ENCODE measurements at places on chromosomes 12 and 14. TPM values are rescaled to one million over a fixed set of nuclear protein-coding genes. Genes with fewer than 3 reads are reported as not detected.

DNA sequence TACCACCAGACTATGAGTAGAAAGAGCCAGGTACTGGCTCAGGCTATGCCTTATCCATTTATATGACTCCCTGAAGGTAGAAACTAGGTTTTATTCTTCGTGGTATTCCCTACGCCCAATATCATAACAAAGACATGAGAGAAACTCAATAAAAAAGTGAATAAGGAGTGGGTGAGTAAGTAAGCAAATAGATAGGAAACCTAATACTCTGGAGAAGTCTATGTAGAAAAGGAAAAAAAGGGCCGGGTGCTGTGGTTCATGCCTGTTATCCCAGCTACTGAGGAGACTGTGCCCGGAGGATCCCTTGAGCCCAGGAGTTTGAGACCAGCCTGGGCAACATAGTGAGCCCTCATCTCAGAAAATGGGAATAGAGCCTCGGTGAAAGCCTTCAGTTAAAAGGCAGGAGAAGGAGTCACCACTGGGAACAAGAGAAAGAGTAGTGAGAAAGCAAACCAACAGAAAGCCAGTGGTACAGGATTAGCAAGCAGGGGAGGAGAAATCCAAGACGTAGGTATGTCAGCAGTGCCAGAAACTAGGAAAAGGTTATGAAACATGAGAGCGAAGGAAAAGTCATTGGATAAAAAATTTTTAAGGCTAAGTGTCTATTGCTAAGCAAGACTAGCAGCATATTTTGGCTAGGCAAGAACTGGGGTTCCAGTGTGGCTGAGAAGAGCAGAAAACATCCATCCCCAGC, 6.0 kb upstream of the OR6J1 start:
- no peak for DNase-seq

- DNase-seq = no peak
These were observed 2.0 kb downstream of the RIPK3 start for GRCh38 chr14:24337824-24338175.

- DNase-seq = no peak
These were observed 26.0 kb downstream of the XRCC3 start for GRCh38 chr14:103688906-103689902.

DNA sequence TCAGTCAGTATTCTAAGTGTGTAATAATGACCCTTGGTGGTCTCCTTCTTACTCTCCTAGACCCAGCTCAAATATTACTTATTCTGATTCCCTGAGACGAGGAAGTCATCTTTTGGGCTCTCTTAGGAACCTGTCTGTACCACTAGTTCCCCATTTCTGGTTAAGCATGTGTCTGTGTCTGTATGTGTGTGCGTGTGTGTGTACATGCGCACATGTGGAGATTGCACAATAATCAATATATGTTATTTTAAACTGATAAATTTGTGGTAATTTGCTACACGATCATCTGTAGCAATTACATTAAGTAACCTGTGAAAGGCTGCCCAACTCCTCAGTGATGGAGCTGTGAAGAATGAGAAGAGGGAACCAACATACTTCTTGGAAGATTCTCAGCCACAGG, 132.2 kb downstream of the ASCL4 start:
- no peak for DNase-seq

GRCh38 chr14:56903304-56903969, 93.2 kb upstream of the OTX2 start:
- DNase-seq = no peak

DNA sequence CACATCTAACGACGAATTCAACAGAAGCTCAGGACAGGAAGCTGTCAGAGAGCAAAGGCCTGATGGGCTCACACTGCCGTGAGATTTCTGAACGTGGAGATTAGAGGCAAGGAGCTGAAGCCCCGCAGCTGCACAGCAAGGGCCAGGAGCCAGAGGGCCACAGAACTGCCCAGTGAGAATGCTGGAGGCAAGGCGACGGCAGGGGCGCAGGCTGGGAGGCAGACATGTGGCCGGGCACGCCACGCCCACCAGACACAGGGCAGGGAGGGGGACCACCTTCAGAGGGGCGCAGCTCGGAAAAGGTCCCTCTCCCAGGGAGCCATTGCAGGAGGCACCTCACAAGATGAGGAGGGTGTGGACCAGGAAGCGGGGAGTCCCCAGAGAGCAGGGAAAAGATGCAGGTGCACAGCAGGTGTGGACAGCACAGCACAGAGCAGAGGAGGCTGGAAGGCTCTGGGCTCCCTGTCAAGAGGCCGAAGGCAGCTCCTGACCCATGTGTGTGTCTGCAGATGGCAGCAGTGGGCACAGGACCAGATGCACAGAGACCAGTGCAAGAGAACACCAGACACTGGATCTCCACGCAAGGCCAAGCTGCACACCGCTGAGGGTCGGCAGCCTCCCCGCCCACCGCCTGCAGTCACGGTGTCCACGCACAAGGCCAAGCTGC, 23.0 kb downstream of the BTBD6 start:
- DNase-seq = no peak

- DNase-seq = no peak
These were observed 22.0 kb upstream of the MGST1 start for GRCh38 chr12:16325426-16325825.

- DNase-seq = no peak
These were observed 512 bp upstream of the RND1 start for GRCh38 chr12:48866052-48866711.

GRCh38 chr12:96456265-96456974, 33.0 kb upstream of the CFAP54 start:
- DNase-seq = no peak

- no peak for DNase-seq
These were observed 326.5 kb upstream of the TBX3 start for GRCh38 chr12:115010324-115010995.

DNA sequence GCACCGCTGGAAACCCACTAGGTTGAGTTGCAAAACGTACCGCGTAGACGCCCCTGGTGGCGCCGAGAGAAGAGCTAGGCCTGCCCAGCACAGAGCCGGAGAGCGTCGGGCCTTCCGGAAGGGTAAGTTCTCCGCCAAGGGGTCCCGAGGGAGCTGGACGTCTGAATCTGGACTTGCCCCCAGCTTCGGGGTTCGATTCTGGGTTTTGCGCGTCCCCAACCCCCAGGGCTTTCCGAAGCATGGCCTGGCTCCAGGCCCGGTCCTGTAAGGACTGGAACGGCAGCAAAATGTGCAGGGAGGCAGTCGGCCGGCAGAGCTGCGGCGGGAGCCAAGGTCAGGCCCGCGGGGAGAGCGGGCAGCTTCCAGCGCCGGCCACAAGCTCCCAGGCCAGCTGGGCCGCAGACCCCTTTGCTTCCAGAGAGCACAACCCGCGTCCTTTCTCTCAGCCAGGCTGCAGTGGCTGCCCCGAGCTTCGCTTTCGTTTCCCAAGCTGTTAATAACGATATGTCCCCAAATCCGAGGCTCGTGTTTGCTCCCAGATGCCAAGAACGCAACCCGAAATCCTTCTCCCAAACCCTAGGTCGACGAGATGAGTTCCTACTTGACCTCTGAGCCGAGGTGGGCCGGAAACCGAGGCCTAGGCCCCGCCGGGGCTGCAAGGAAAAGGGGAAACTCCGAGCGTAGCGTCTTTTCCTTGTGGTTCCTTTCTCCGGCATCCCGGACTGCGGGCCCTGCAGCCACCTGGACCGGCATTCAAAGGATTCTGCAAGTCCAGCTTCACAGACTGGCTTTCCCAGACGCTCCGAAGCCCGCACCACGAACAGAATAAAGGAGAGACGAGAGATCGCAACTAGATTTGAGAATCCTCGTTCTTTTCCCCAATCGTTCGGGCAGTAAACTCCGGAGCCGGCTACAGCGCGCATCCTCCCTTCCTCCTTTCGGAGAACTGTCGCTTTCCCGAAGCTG, 3.2 kb upstream of the TBX5 start:
- DNase-seq = no peak

- no peak for DNase-seq
These were observed 34.5 kb upstream of the PTGR2 start for GRCh38 chr14:73817020-73817655.

GRCh38 chr12:25558586-25558985, 5.5 kb upstream of the LMNTD1 start:
- DNase-seq = no peak

STYK1 gene
- 0.08 TPM for total RNA-seq

KIAA0586 gene
- 9.9 TPM for total RNA-seq

FAIM2 gene
- total RNA-seq = 0.23 TPM

BDKRB2 gene
- total RNA-seq = 0.25 TPM

KCNC2 gene
- not detected for total RNA-seq

DAO gene
- 0.84 TPM for total RNA-seq

CEP170B gene
- total RNA-seq = 10.9 TPM

Measured in liver (tissue), 10 donors.